ENCODE measurements at places on chromosomes 2 and 18.

- DNase-seq, result no peak
Measured at GRCh38 chr2:222878877-222879603, 18.2 kb downstream of the ACSL3 start.

GRCh38 chr2:144518748-144519596 lies 947 bp downstream of the ZEB2 start:
- no peak for DNase-seq

GRCh38 chr2:11778416-11778815 lies 32.0 kb downstream of the LPIN1 start:
- DNase-seq, result no peak

DNA sequence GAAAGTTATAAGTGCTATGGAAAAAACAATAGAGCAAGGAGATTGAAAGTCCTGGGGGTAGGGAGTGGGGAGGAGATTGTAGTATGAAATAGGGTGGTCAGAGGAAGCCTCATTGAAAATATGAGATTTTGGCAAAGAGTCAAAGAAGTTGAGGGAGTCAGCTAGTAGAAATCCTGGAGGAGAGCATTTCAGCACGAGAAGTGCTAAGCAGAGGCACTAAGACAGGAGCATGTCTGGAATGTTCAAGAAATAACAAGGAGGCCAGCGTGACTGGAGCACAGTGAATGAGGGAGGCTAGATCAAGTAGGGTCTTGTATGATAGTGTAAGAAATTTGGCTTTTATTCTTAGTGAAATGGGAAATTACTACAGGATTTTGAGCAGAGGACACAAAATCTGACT lies 2.1 kb upstream of the TSPYL6 start:
- DNase-seq, result no peak

All from activated T-helper 9 cell treated with anti-CD3 and anti-CD28 coated beads, Interleukin-2, amount 50 U/mL, for 16 hours (primary cell).